ENCODE measurements at places on chromosomes 11 and 22.
A peak's percentile ranks its signal among the peaks of the same experiment; 100 is the strongest.

DNA sequence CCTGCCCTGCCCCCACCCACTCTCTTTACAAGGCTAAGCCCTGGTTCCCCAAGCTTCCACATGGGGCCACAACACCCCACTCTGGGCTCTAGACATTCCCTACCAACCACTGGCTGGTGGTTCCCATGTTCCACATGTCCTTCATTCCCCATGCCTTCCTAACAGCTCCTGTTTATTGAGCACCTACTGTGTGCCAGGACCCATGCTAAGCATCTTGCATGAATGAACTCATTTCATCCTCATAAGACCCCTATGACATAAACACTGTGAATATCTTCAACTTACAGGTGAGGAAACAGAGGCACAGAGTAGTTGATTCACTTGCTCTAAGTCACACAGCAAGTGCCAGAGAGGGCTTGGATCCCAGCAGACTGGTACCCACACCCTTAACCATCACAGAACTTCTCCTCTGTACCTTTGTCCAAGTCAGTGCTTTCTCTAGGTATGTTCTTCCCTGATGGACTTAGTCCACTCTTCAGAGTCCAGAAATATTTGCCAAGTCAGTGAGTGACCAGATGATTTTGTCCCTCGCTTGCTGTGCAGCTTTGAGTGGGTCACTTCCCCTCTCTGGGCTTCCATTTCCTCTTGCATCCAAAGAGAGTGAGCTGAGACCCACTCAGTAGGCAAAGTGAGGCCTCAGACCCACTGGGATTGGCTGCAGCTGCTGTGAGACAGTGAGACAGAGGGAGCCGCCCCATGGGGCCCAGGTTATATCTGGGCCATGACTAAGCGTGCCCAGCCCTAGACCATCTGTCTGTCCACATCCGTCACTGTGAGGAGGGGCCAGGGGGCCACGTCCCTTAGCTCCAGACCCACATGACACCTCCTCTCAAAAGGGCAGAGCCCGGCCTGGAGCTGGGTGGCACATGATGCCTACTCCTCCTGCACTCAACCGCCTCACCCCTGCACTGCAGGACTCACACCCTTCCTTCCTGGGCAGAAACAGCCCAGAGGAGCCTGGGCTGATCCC lies 132.4 kb downstream of the MN1 start:
- peak; percentile 47 for DNase-seq

- no peak for DNase-seq
These were observed 372.1 kb downstream of the BRD1 start for GRCh38 chr22:49455595-49455994.

- DNase-seq = no peak
These were observed 1726.1 kb upstream of the RAG2 start for GRCh38 chr11:38323961-38324761.

DNA sequence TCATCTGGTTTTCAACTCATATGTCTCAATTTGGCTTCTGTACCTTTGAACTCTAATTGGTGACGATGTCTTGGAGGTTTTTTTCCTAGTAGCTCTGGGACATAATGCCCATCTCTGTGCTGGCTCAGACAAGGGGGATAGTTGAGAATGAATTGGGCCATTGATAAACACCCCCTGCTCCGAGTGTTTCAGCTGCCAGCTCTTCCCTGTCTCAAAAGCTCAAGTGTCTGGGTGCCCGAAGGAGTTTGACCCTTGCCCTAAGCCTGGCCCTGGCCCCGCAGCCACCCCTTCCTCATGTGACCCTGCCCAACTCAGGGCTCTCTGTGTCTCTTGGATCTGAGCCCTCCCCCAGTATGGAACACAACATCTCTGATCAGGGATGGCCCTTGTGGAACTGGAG lies 3.0 kb downstream of the INSC start:
- no peak for DNase-seq

DNA sequence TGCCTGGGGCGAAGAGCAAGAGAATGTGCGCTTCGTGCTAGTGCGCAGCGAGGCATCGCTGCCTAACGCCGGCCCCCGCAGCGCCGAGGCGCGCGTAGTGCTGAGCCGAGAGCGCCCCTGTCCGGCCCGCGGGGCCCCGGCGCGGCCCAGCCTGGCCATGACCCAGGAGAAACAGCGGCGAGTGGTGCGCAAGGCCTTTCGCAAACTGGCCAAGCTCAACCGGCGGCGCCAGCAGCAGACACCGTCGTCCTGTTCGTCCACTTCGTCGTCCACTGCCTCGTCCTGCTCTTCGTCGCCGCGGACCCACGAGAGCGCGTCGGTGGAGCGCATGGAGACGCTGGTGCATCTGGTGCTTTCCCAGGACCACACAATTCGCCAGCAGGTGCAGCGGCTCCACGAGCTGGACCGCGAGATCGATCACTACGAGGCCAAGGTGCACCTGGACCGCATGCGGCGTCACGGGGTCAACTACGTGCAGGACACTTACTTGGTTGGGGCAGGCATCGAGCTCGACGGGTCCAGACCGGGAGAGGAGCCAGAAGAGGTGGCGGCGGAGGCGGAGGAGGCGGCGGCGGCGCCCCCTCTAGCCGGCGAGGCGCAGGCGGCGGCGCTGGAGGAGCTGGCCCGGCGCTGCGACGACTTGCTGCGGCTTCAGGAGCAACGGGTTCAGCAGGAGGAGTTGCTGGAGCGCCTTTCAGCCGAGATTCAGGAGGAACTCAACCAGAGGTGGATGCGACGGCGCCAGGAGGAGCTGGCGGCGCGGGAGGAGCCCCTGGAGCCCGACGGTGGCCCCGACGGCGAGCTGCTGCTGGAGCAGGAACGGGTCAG lies 1.0 kb downstream of the RASSF10 start:
- DNase-seq = peak; percentile 80

DNA sequence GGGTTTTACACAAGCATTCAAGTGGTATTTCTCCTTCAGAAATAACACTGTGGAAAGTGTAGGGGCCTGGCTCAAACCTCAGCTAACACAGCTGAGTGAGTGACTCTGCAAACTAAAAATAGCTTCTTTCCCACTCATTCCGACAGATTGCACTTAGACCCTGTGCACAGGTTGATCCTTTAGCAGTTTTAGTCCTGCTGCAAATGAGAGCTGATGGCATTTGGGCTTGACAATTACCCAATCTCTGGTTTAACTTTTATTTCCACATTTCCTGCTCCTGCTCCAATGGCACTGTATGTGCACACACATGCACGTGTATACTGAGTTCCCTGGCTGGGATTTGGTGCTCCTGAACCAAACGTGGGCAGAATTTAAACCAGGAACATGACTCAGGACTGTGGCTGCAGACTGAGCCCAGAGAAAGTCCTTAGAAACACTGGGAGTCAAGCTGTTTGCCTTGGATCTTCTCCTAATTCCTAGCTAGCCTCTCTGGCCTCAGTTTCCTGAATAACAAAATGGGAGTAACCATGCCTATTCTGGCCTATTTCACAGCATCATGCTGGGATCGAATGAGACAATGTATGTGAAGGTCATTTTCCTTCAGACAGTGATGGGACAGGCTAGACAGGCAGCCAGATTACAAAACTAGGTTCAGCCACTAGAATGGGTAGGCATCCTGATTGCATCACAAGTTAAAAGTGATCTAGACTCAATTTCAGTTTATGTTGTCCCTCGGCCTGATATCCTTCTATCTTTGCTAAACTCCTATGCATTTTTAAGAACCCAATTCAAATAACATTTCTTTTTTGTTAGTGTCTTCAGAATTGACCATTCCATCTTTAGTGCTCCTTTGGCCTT lies 58.2 kb downstream of the SERGEF start:
- DNase-seq = no peak

DNA sequence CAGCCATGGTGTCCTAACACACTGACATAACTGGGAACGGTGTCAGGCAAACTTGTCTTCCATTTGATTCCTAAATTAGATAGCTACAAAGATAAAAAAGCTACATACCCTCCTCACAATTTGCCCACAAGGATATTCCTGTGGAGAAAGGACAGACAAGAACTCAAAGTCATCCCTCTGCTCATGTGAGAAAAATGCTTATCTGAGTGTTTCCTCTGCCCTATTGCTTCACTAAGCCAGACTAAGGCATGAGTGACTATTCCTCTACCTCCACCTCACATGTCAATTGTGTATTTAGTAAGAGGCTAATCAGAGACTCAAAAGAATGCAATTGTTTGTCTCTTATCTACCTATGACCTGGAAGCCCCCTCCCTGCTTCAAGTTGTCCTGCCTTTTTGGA lies 247.7 kb downstream of the DDX10 start:
- no peak for DNase-seq

DNA sequence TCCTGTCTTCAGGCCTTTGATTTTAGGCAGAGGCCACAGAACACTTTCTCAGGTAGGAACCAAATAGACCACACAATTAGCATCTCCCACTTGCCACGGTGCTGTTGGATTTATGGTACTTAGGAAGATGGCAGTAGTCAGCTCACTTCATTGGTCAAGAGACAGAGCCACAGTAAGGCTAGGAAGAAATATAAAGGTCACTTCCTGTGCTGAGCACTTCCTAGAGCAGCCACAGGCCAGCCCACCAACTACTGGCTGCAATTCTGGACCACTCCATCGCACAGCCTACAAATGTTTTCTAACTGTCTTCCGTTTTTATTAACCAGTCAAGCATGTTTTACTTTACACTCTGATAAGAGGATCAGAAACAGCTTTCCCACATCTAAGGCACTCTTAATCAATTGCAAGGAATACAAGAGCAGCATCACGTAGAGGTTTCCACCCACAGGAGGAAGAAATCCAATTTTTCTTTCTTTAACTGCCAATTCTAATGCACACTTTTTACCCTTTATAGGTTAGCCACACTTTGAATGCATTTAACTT lies 54.7 kb downstream of the ABTB2 start:
- DNase-seq = no peak

DNA sequence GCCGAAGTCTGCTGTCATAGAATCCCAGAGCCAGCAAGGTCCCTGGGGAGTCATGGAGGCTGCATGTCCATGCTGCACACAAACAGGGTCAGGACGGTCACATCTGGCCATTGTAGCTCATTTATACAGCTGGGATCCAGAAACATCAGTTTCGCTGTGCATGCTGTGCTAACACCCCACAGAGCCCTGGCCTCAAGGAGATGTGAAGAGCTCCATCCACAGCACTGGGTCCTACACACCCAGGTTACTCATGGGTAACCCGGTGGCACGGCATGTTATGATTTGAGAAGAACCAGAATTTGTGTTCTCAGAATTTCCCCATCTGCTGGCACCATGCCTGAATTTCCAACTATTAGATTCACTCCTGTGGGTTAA lies 146.3 kb upstream of the ARHGAP20 start:
- DNase-seq = no peak

DNA sequence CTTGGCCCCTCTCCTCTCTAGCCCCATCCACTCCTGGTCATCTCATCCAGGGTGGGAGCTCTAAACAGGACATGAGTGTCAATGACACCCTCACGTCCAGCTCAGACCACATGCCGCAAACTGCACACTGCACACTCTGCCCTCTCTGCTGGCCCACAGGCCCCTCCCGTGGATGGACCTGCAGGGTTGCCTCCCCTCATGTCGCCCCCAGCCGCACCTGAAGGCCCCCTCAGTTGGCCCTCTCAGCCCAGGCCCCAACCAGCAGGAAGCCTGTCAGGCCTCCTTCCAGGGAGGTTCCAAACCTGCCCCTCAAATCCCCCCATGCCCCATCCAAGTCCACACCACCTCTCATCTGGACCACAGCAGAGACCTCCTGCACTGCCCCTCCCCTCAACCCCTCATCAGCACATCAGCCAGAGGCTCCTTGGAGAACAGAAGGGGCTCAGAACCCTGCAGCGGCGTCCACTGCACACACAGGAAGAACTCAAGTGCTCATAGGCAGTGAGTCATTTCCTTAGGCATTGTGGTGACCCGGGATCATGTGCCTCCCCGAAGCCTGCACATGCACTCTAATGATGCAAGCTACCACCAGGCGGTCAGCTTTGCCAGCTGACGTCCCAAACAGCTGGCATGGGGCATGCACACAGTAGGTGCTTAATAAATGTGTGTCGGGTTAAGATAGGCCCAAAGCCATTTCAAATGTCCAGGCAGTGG lies 12.9 kb upstream of the CDKN1C start:
- DNase-seq = no peak

DNA sequence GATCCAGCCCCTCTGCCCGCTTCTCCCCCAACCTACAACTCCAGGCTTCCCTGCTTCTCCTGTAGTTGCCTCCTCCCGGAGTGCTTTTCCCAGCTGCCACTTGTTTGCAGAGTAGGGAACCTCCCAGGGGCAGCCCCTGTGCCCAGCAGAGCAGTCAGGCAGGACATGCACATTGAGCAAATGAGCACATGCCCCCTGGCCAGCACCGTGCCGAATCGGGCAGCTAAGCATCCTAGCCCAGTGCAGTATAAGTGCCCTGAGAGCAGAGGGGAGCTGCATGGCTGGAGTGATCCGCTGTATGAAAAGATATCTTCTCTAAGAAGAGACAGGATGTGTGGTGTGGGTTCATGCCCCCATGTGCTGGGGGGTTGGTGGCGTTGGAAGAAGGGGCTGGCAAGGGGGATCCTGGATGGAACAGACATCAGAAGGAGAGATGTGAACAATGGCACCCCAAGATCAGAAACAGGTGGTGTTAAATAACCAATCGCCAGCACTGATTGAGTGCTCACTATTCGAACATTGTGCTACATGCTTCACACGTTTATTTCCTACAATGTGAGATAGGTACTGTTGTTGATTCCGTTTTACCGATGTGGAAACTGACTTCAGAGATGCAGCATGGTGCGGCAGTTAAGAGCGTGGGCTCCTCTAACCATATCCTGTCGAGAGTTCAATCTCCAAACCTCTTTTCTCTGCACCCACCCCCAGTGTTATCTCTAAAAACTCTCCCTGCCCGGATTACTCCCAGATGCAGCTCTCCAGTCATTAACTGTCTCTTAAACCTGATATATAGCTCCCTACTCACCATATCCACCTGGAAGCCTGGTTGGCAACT lies 1.2 kb downstream of the AIP start:
- no peak for DNase-seq

DNA sequence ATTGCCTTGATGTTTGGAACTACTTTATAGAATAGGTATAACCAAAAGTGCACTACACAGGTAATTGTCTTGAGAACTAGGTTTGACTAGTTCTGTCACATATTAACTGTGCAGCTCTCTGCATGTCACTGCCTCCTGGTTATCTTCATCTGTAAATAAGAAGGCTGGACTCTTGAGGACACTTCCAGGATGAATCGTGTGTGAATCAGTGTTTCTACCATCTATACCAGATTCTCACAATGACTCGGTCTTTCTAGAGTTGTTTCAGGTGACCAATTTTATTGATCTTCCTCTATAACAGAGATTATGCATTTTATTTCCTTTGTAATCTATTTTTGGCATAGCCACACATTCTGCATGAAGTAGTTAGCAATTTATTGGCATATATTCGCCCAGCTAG lies 1181.0 kb upstream of the TENM4 start:
- DNase-seq = no peak

DNA sequence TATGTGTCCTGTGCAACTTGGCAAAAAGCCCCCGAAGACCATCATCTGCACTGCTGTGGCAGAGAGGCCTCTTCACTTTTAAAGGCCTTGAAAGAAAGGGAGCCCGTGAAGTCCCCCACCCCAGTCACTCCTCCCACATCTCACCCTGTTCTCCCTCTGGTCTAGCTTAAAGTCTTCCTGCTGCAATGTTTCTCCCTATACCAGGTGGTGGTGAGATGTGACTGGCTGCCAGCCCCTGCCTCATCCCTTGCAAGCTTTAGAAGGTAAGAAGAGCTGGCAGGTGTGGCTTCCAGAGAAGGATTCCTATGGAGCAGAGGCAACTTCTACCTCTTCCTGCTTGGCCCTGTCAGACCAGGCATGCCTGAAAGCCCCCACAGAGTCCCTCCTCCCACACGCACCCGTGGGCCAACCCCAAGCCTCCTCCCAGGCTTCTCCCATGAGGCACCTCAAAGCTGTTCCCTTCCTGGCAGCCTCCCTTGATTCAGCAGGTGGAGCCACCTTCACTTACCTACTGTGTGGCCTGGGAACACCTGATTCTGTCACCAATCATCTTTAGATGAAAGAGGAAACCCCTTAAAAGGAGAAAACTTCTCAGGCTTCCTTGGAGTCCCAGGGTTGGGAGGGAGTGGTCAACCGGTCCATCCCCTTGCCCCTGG lies 4.0 kb upstream of the TRIM29 start:
- peak; percentile 31 for DNase-seq

Data from ELF-1 (cell line).